ENCODE measurements at places on chromosomes 2 and 18.

DNA sequence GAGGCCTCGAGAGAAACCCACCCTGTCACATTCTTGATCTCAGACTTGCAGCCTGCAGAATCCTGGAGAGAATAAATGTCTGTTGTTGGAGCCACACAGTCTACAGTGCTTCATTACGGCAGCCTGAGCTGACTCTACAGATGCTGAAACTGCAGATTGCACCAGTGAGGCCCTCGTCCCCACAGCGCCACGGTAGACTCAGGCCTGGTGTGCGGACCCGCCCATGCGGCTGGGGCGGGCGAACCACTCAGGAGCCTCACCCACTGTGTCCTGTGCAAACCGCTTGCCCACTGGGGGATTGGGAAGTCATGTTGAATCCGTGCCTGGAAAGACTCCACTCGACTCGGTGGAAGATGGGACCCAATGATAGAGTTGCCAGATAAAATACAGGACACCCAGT, 125.2 kb upstream of the COPS8 start:
- no peak overlapping the region for H3K4me3 ChIP-seq
- DNase-seq, result no peak
- peaks cover 9% of the 10 kb centered on the region for H3K4me1 ChIP-seq
- H3K27me3 ChIP-seq, result peaks cover 2% of the 10 kb centered on the region
- no peak overlapping the region for H3K27ac ChIP-seq

- no peak overlapping the region for H3K4me3 ChIP-seq
- no peak overlapping the region for H3K27ac ChIP-seq
- H3K4me1 ChIP-seq, result no peaks in the 10 kb centered on the region
- H3K36me3 ChIP-seq, result peaks cover 58% of the 10 kb centered on the region
These were observed 18.6 kb upstream of the ESPNL start for GRCh38 chr2:238081561-238081960.

DNA sequence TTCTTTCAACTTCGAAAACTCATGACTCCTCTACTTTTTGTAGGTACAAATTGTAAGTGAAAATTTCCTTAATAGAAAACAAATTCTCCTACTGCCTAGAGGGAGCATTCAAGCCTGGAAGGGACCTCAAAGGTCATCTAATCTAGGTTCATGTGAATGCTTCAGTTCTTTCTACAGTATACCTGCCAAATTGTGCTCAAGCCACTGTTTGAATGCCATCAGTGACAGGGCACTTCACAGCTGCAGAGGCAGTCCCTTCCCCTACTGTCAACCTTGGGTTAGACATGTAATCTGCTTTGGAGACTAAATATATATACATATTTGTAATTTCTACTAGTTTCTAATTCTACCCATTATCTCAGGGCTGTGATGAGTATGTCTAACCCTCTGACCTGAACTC, 681.3 kb upstream of the CDH2 start:
- H3K4me1 ChIP-seq, result no peaks in the 10 kb centered on the region
- no peak overlapping the region for H3K27ac ChIP-seq
- no peaks in the 10 kb centered on the region for H3K36me3 ChIP-seq
- peaks cover 1% of the 10 kb centered on the region for H3K27me3 ChIP-seq
- DNase-seq, result no peak
- no peak overlapping the region for H3K4me3 ChIP-seq

DNA sequence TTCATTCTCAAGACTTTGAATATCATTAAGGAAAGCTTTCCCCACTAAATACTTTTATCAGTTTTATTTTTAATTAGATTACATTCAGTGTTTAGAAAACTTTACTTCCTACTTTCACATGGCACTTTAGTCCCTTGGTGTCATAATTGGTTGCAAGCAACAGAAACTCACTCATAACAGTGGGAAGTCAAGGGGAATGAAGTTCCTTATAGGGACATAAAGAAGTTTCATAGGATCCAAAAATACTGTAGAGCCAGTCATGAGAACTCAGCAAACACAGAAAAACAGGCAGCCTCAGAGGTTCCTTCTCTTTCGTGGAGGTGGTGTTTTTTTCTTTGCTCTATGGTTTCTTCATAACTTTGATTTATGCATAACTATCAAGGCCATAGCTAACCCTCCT, 809.0 kb downstream of the BCL11A start:
- no peak overlapping the region for H3K4me3 ChIP-seq
- no peak overlapping the region for H3K27ac ChIP-seq
- peaks cover 5% of the 10 kb centered on the region for H3K27me3 ChIP-seq
- H3K4me1 ChIP-seq, result no peaks in the 10 kb centered on the region
- DNase-seq, result no peak
- H3K36me3 ChIP-seq, result no peaks in the 10 kb centered on the region

GRCh38 chr2:238094438-238095022, 5.6 kb upstream of the ESPNL start:
- peaks cover 2% of the 10 kb centered on the region for H3K27me3 ChIP-seq
- H3K27ac ChIP-seq, result no peak overlapping the region
- H3K36me3 ChIP-seq, result peaks cover 22% of the 10 kb centered on the region

Measured in activated T-helper 1 cell treated with anti-CD3 and anti-CD28 coated beads, Interleukin-12 subunit alpha, Interleukin-12 subunit beta, Interleukin-2, Interleukin-4 antibody, amounts not matched to agents 30 ng/mL and 10 ng/mL and 1 ng/mL, durations not matched to agents 14 hours and 24 hours and 36 hours (primary cell).